ENCODE measurements at places on chromosomes 16 and 17.

DNA sequence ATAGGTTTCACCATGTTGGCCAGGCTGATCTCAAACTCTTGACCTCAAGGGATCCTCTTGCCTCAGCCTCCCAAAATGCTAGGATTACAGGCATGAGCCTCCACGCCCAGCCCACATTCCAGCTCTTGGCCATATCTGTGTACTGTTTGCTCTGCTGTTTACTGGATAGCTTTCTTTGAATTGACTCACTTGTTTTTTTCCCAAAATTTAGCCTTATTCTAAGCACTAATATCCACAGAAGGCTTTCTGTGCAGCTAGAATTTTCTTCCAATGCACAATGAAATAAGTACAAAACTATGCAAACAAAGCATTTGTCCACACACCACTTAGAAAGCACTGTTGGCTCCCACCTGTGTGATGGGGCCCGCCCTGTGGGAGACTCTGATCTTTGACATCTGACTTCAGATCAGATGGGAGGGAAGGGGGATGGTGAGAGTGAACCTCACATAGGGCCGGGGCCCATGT lies 72.2 kb downstream of the CLEC16A start:
- no peak for DNase-seq

DNA sequence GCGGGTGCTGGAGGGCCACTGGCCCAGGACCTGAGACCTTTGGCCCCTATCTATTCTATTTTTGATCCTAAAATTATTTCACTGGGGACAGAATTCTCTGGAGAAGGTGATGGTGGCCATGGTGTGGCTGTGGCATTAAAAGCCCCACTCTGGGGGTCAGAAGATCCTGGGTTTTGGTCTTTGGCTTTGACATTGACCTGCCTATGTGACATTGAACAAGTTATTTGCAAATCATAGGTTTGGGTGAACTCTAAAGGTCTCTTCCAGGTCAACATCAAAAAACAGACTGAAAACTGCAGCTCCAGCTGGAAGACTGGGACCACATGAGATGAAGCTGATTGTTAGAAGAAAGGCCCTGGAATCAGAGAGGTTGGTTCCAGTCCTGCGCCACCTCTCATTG lies 2.3 kb upstream of the CDH1 start:
- DNase-seq: no peak

DNA sequence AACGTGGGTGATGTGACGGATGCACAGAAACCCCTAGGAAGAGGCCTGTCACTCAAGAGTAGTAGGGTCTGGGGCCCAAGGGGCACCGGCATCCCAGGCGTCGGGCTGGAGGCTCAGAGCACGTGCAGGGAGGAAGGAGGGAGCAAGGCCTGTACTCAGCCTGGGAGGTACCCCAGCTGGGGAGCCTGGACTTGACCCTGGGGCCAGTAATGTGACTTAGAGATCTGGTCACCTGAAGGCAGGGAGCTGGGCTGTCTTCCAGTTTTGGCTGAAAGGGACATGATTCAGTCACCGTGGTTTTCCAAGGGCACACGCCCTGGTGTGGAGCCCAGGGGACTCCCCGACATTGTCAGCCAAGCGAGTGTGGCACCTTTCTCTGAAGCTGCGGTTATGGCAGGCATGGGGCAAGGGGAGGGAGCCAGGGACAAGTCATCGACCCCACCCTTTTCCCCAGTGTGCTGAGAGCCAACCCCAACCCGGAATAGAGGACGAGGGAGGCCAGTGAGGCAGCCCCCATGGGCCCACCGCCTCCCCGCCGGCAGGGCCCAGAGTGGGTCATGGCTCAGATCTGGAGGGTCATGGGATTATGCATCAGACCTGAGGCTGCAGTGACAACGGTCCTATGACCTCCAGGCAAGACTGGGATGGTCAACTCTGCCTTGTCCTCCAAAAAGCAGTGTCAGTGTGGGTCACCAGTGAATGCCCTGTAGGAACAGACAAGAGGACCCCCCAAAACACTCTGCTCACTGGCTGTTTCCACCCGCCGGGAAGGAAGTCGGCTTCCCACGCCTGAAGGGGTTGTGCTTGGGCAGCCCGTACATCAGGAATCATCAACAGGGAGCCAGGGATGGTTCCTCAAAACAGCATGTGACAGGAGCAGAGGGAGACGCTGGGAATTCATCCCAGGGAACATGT lies 41.9 kb downstream of the MEAK7 start:
- DNase-seq: no peak

- DNase-seq: no peak
Observed at GRCh38 chr17:51442088-51442865, 181.9 kb downstream of the UTP18 start.

DNA sequence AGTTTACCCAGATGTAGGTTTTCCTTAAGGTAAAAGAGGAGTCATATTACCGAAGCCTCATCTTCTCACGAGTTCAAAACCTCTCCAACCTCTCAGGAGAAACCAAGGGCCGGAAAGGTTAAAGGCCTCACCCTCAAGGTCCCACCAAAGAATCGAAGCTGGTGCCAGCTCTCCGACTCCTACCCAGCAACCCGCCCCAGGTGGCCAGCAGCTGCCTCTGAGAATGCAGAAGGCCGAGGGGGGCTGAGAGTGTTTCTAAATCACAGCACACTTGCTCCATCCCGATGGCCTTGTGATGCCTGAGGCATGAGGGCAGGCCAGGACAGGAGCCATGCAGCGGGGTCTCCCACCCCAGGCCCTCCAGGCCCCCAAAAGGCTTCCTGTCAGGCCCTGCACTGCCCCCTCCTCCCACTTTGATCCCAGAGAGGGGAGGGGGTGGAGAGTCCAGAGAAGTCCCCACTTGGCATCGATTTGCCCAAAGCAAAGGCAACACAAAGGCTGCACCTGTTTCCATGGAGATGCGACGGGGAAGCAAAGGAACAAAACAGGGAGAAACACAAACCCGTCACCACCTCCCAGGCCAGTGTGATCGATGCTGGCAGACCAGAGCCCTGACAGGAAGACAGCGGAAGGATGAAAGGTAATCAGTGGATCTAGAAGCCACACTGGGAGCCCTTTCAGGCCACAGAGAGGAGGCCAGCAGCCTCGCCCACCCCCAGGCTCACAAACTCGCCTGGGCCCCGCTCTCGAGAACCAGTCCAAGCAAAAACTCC lies 39.0 kb downstream of the CUEDC1 start:
- no peak for DNase-seq

GRCh38 chr16:31696968-31697743 lies 169.5 kb downstream of the AHSP start:
- no peak for DNase-seq
